Bronchial epithelial cell (primary cell): ENCODE measurements at places on chromosomes 12 and 14.

DNA sequence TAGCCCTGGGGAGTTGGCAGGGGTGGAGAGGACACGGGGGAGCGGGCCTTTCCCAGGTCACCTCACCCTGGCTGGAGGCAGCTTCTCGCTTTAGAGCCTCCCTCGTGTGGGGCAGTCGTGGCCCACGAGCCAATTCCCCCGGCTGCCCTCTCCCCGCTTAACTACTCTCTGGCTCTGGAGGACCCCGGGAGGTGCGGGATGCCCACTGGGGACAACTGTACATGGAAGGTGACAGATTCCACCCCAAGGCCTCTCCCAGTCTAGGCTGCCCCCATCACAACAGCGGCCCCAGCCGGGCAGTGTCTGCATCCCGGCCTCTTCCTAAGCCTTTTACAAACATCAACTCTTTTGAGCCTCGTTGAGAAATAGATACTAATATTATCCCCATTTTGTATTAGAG, 78.1 kb downstream of the KIF26A start:
- DNase-seq: no peak

DNA sequence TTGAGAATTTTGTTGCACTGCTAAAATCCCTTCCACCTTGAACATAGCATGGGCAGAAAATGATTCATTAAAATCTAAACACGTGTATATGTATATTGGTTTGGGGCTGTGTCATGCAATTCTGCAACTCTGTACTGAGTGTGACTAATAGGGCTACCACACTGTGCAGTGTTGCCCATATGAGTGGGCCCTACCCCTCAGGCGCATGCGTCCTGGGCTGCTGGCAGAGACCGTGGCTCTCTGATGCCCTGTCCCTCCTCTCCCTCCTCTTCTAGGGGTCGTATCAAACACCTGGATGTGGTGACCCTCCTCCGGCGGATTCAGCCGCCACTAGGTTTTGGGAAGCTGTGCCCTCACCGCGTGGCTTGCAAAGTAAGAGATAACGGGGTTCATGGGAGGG, 128.4 kb upstream of the FKBP4 start:
- DNase-seq: no peak

DNA sequence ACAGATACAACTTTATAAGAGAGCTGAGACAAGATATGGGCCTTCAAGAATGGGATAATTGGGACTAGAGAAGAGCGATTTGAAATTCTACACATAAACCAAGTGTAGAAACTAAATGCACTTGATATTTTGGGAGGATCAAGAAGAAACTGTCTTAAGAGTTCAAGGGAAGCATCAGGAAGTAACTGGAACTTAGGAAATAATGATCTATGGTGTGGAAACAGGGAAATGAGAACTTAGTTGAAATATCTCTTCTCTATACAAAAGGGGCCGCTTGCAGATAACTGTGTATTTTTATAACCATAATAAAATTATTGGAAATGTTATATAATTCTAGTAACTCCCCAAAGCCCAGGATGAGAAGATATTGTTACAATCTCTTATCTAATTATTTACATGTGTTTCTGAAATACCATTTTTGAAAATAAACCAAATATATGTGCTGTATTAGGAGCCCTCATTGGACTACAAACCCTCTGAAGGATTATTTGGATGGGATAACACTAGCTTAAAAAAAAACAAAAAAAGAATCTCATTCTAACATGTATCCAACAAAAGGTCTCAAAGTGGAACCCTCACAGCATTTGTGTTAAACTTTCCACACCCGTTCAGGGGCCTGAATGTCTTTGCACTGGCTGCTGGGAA, 84.7 kb upstream of the FLRT2 start:
- DNase-seq: no peak

- peak; percentile 66 for DNase-seq
Measured at GRCh38 chr12:96190413-96191108, 3.6 kb upstream of the ELK3 start.

- DNase-seq: no peak
Measured at GRCh38 chr12:131220331-131220685, 266.6 kb downstream of the ADGRD1 start.

DNA sequence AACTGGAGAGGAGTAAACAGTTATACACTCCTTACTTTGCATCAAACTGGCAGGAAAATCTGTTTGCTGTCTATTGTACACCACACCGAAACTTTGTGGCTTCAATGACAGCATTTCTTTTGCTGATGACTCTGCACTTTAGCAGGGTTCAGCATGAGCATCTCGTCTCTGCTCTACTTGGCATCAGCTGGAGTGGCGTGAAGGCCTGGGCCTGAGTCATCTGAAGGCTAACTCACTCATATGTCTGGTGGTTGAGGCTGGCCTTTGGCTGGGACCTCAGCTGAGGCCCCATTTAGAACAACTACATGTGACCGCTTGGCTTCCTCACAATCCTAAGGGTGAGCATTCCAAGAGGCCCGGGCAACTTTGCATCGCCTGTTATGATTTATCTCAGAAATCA, 28.7 kb upstream of the REP15 start:
- DNase-seq: no peak

DNA sequence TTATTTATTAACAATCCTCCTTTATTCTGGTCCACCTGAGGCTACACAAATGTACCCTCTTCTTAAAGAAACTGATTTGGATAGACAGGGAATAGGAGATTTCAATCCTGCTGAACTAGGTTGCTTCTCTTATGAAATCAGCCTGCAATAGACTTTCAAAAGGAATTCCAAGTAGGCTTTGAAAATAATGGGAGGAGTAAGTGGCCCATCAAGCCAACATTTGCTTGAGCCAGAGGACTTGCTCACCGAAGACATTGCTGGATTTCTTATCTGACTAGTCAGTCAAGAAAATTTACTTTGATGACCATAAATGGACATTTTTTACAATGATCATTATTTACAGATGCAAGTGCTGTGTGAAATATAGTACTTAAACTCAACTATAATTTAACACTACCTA, 82.8 kb upstream of the RASSF8 start:
- DNase-seq: no peak

- DNase-seq: no peak
Measured at GRCh38 chr14:61358554-61359226, 37.3 kb downstream of the PRKCH start.

DNA sequence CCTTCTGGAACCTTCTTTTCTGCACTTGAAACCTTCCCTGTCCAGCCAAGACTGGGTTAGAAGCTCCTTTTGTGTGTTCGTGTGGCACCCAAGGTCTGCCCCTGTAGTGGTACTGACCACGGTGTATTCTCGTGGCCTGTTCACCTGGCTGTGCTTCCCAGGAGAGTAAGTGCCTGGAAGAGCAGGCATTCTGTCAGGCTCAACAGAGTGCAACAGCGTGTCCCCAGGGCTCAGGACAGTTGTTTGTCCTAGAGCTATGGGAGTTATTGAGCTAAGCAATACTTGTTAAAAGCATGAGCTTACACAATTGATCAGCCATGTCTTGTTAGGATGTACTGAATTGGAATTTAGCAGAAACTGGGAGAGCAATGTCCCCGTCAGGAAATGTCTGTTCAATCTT, 12.9 kb upstream of the SLC38A2 start:
- DNase-seq: no peak

DNA sequence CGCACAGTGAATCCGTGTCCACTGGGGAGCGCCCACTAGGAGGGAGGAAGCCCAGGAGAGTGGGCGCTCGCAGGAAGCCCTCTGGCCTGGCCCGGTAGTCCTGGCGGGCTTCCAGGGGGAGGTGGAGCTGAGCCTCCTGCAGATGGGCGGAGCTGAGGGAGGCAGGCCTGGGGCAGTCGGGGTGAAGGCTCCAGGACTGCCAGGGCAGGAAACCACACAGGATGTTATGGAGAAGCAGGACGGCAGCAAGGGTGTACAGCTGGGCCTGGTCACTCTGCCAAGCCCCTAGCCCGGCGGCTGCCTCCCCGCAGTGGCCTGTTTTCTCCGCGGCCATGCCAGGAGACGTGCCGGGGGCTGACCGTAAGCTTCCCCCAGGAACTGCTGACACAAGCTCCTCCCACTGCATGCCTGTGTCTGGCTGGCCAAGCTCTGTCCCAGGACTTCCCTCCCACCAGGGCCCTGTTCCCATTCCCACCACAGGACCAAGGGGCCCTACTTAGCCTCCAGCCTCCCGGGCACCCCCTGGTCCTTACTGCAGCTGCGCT, 143.4 kb upstream of the C14orf180 start:
- DNase-seq: no peak

GRCh38 chr14:103549361-103550311, 12.8 kb downstream of the BAG5 start:
- no peak for DNase-seq

- DNase-seq: no peak
Measured at GRCh38 chr14:22991852-22992251, 9.5 kb upstream of the AJUBA start.

- DNase-seq: no peak
Measured at GRCh38 chr12:27399074-27399473, 47.5 kb upstream of the SMCO2 start.

GRCh38 chr14:39015360-39015961, 87.6 kb downstream of the SEC23A start:
- peak; percentile 54 for DNase-seq

DNA sequence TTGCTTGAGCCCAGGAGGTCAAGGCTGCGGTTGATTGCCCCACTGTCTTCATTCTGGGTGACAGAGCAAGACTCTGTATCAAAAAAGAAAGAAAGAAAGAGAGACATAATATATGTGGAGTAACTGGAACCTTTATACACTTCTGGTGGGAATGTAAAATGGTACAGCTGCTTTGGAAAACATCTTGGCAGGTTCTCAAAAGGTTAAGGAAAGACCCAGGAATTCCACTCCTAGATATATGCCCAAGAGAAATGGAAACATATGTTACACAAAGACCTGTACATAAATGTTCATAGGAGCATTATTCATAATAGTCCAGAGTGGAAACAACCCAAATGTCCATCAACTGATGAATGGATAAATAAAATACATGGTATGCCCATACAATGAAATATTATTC, 7.2 kb downstream of the RBMS2 start:
- no peak for DNase-seq

GRCh38 chr12:114920771-114921554, 237.0 kb upstream of the TBX3 start:
- DNase-seq: no peak

DNA sequence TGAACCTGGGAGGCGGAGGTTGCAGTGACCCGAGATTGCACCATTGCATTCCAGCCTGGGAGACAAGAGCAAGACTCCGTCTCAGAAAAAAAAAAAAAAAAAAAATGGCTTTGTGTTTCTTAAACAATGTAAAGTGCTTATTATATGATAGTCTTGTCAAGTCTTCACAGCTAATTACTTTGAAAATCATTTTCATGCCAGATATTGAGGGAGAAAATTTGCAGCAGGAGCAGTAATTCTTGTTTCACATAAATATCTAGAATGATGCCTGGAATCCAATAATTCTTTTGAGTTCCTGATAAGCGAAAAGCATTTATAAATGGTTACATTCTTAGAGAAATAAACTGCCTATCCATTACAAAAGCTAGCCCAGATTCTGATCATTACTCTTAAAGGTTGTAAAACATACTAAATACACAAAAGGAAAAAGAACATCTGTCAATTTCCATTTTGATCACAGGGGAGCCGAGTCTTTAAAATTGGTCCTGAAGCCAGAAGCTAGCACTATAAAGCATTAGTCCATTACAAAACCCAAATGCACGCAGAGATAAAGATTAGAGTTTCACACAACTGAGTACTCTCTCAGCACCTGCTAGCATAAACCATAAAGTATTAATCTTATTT, 50.3 kb downstream of the IFT81 start:
- no peak for DNase-seq

GRCh38 chr14:64612021-64612380, 62.2 kb downstream of the PPP1R36 start:
- peak; percentile 52 for DNase-seq

DNA sequence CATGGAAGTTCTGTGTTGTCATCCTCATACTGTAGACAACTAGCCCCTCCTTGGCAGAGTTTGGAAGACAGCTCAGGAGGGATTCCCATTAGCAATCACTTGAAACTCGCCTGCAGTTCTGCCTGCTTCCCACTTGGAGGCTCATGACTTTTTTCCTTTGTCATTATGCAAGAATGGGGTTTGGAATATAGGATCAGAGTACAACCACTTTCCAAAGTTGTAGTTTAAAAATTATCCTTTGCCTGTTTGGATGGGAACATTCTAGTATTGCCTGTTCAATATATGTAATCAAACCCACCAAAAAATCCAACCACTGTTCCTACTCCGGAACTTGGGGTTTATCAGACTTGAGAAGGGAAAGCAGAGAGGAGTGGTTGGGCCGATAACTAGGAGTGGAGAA, 2.1 kb upstream of the GPD1 start:
- DNase-seq: peak; percentile 34

DNA sequence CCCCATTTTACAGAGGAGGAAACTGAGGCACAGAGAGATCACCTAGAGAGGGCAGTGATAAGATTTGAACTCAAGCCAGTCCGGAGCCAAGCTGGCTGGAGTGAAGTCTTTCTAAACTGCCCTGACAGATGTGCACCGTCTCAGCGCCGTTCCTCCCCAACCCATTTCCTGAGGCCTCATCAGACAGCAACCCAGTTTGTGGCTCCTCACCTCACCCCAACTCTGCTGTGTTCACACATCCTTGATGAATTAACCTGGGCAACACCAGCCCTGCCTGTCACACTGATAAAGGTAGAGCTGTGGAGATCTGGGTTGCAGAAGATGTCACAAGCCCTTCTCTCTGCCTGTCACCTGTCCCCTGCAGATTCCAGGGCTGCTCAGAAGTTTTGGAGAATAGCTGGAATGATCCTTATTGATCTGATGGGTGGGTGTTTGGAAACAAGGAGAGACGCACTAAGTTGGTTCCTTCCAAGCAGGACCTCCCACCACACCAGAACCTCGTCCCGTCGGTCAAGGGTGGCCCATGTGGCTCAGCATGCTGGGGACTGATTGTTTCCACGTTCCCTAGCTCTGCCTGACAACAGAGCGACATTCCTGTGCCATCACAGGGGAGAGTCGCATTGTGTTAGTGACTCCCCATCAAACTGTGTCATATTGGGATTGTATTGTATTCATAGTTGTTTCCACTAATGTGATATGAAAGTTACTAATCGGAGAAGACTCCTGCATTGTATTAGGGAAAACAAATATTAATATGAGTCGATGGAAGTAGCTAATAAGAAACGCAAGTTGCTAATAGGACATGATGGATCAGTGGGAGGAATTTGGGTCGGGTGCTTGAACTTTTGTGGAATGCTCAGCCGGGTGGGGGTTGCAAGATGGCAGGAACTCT, 200.6 kb downstream of the PHETA1 start:
- DNase-seq: no peak

- no peak for DNase-seq
Measured at GRCh38 chr12:46875095-46875494, 49.3 kb upstream of the SLC38A4 start.

GRCh38 chr12:65372574-65372973, 94.1 kb downstream of the MSRB3 start:
- DNase-seq: no peak

DNA sequence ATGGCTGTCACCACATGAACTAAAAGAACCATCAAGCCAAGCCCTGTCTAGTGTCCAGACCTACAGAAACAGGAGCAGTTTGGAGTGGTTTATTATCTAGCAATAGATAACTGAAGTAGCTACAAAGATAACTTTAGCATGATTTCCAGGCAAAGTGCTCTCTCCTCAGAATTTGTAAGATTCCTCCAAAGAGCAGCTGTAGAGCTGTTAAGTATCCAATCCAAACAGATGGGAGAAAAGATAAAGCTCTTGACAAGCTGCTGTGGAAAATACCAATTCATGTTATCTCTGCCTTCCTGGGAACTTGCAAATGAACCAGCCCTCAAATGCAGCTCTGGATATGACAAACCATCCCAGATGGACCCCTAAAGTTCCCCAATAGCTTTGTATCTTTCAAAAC, 78.9 kb upstream of the RESF1 start:
- no peak for DNase-seq
